ENCODE measurements at places on chromosomes 13 and 19. TPM values are rescaled to one million over a fixed set of nuclear protein-coding genes. Genes with fewer than 3 reads are reported as not detected.

The NHLRC3 gene
- total RNA-seq, result 17.3 TPM

The CYP4F2 gene
- total RNA-seq, result not detected

The DGKH gene
- total RNA-seq, result 9.6 TPM

- DNase-seq, result no peak
These were observed 198.0 kb upstream of the HTR2A start for GRCh38 chr13:47094734-47095434.

The SHISA7 gene
- 0.05 TPM for total RNA-seq

- DNase-seq, result no peak
These were observed 50.4 kb downstream of the SACS start for GRCh38 chr13:23383151-23383550.
